Activated naive CD4-positive, alpha-beta T cell (primary cell): ENCODE measurements at places on chromosomes 1 and 21.

DNA sequence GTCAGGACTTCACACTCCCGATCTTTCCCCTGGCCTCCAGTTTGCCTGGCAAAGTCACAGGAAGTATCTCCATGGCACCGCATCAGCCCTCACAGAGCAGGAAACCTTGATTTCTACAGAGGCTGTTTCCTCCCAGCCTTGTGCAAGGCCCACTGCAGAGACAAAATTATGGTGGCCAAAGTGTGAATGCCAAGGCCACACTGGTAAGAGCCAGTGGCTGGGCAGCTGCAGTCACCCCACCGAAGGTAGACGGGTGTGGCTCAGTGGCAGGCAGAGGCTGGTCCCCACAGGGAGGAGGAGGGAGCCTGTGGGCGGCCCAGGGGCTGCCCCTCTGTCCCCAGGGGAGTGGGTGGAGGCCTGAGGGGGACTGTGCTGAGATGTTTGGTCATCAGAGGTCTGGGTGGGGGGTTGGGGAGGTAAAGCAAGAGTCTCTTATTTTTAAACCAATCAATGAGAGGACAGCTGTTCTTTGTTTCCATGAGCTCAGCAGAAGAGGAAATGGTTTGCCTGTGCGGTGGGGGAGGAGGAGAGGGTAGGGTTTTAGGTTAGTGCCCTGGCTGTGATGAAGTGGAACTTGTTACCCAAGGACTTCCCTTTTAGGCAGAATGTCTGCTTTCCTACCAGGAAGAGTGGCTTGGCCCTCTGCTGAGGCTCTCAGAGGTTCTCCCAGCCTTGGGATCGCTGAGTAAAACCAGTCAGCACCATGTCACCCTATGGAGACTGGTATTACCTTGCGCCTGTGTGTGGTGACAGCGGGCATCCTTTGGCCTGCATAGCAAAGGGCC, 18.0 kb upstream of the BTG2 start:
- DNase-seq: peak; percentile 51

GRCh38 chr1:36273024-36273423, 33.1 kb upstream of the SH3D21 start:
- DNase-seq: no peak

DNA sequence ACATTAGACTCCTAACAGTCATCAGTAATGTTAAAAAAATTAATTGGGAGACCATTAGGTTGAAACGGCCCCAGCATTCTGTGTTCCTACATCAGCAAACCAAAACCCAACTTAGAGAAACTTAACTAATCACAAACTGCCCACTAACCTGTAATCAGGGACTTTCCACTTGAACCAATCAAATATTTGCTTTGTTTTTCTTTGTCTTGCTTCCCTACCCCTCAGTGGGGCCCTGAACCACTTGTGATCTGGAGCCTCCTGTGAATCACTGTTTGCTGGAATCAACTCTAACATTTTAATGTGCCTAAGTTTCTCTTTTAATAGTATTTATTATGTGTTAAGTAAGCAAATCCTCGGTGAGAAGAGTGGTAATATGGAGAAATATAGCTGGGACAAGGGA, 64.0 kb downstream of the ABCA4 start:
- no peak for DNase-seq

GRCh38 chr21:24737296-24737850, 869.9 kb downstream of the MRPL39 start:
- DNase-seq: no peak

DNA sequence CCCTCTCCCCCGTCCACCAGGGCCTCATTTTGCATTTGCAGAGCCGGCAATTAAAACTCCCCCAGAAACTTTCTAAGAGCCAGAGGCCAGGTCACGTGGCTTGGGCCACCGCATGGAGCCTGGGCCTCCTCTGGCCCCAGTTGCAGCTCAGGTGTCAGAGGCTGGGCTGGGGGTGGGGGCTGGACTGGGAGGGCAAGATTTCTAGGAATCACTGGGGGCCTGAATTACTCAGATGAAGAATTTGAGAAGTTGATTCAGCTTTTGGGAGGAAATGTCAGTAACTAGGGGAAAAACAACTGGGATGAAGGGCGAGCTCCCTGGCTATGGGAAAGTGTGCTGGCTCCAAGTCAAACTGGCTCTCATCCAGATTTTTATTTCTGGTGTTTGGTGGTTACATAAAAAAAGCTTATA, 151.0 kb downstream of the CDC7 start:
- DNase-seq: no peak

DNA sequence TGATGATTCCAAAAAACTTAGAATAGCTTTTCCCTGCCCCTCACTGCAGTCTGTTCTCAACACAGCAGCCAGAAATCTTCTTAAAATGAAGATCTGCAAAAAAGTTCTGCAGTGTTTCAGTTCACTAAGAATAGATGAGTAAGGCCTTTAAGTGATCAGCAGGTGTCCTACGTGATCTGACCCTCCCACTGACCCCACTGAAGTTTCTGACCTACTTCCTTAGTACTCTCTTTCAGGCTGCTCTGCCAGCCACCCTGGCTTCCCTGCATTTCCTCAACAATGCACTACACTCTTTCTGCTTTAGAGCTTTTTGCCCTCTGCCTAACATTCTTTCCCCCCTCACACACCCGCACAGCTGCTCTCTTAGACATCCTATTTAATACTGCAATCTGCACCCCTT, 182.5 kb downstream of the AKT3 start:
- no peak for DNase-seq
